ENCODE measurements at places on chromosomes 13 and 19. TPM values are rescaled to one million over a fixed set of nuclear protein-coding genes. Genes with fewer than 3 reads are reported as not detected.

F10 gene
- 48.0 TPM for total RNA-seq

PPP1R37 gene
- 50.1 TPM for total RNA-seq

ZNF253 gene
- 20.0 TPM for total RNA-seq

ZNF69 gene
- total RNA-seq, result 14.4 TPM

CD209 gene
- 0.97 TPM for total RNA-seq

COG3 gene
- 37.7 TPM for total RNA-seq

ATP4A gene
- 1.9 TPM for total RNA-seq

CEACAM1 gene
- 35.8 TPM for total RNA-seq

RXFP2 gene
- not detected for total RNA-seq

C1QTNF9B gene
- total RNA-seq, result not detected

- no peak for DNase-seq
Observed at GRCh38 chr13:44212633-44213396, 160.8 kb upstream of the SERP2 start.

- no peak for DNase-seq
Observed at GRCh38 chr13:110442930-110443621, 118.4 kb downstream of the RAB20 start.

GRCh38 chr13:78198821-78199220, 280.2 kb upstream of the EDNRB start:
- DNase-seq, result no peak

DNA sequence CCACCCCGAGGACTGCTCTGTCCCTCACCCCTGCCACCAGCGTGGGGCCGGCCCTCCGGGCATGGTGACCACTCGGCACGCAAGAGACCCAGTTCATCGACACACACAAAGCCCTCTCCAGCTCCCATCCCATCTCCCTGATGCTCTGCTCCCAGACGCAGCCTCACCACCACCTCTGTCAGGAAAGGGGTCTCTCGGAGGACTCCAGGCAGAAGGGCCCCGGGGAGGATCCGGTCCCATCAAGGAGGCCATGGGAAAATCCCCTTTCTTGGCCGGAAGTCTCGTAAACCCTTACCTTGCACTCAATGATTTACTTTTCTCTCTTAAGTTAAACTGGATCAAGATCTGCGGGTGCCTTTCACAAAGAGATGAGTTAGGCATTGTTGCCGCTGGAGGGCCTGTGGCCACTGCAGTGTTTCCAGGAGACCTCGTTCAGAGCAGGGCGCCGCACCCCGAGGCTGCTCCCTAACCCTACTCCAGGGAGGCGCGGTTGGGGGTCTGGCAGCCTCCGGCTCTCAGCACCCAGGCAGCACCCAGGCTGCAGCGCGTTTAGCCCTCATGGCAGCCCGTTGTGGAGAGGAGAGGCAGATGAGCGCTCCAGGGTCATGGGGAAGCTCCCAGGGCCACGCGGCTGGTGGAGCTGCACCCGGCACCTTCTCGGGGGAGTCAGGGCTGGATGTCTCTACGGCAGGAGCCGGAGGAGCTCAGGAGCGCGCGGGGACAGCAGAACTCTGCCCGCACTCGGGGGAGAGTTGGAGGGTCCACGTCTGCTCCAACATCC, 31.0 kb downstream of the C2CD4C start:
- DNase-seq, result peak; percentile 28

DNA sequence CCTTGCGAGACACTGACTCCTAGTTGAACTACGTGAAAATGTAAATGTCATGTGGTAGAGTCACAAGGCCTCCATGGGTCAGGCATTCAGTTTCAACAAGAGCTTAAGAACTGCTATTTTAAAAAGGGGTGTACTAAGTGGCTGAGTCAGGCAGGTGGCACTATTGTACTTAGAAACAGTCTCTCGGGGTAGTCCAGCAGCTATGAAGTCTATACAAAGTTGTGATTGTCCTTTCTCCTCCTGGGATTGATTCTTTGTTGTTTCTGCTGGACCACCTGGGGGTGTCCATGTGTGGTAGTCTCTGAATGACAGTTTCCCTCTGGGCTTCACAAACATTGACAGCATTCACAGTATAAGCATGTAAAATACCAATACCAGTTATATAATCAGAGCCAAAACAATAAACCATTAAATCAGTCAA, 33.0 kb downstream of the UGGT2 start:
- DNase-seq, result peak; percentile 39

- no peak for DNase-seq
Observed at GRCh38 chr19:44687888-44688287, 11.1 kb upstream of the CEACAM16 start.

DNA sequence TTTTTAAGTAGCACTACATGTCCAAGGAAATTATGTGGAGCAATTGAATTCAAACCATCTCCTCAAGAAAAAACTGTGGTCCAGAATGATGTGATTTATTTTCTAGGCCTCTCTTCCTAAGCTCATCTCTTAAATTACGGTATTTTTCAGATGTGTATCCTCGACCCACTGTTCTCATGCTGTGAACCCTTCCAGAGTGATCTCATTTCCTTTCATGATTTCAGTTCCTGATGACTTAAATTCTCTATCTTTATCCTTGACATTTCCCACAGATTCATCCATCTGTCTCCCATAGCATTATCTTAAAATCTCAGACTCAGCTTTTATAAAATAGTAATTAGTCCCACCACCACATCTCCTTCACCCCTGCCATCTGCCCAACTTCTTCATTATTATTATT, 117.6 kb upstream of the SPRY2 start:
- no peak for DNase-seq

- no peak for DNase-seq
Observed at GRCh38 chr13:29676535-29676934, 81.0 kb upstream of the SLC7A1 start.

GRCh38 chr13:89748716-89749115, 1598.8 kb upstream of the MIR17HG start:
- no peak for DNase-seq

DNA sequence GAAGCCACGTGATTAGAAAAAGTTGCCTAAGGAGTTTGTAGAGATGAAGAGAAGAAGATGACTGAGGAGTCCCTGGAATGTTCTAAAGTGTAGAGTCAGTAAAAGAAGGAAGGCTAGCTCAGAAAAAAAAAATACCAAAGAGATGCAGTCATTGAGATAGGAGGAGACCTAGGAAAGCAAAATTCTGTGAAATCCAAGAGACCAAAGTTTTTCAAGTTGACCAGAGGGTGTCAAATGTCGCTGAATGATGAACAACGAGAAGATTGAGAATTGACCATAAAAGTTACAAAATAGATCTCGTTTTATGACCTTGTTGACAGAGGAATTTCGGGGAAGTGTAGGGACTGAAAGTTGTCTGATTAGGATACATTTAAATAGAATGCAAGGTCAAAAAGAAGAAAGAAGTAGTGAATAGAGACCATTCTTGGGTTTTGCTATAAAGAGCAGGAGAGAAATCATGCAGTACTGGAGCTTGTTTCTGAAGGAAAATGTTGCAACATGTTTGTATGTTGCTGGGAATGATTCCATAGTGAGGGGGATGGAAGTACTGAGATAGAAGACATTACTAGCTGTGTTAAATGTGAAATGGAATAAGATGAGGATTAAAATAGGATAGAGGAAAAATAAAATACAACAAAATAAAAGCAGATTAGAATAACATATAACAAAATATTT, 30.2 kb upstream of the HTR2A start:
- no peak for DNase-seq

GRCh38 chr19:1861599-1862031, 1.8 kb downstream of the KLF16 start:
- no peak for DNase-seq

DNA sequence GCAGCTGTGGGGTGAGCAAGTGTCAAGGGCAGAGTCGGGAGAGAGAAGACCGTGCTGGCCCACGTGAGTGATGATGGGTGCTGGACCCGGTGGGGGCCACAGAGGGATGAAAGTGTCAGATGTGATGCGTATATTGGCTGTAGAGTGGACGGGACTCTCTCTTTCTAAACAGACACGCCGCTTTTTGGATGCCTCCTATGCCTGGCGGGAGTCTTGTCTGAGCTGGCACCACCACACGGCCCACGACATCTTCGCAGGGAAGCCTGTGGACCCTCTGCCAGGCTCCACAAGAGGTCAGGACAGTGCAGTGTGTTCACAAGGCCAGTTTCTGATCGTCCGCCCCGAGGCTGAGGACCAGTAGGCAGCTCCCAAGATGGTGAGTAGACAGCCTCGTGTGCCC, 12.9 kb upstream of the MRI1 start:
- no peak for DNase-seq

GRCh38 chr19:30289336-30289735, 82.8 kb upstream of the ZNF536 start:
- DNase-seq, result no peak

- no peak for DNase-seq
Observed at GRCh38 chr13:21567714-21568113, 36.3 kb downstream of the MICU2 start.

DNA sequence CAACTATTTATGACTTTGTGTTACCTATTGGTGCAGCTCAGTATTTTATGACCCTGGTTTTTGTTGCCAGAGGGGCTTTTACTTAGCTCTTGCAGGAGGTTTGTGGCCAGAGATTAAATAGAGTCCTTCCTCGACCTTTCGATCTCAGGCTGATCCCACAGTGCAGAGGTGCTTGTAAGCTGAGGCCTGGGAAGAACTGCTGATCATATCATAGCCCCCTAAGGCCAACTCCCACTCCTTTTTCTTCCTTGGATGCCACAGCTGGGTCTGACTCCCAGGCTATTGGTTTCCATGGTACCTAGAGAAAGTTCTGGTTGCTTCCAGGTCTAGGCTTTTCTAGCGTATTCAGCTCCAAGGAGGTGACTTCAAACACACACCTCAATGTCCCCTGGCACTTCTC, 324.9 kb downstream of the FOXO1 start:
- DNase-seq, result no peak

- DNase-seq, result no peak
Observed at GRCh38 chr13:27971236-27971645, 2.1 kb upstream of the CDX2 start.

GRCh38 chr13:49370371-49370770, 73.5 kb downstream of the CAB39L start:
- DNase-seq, result no peak

DNA sequence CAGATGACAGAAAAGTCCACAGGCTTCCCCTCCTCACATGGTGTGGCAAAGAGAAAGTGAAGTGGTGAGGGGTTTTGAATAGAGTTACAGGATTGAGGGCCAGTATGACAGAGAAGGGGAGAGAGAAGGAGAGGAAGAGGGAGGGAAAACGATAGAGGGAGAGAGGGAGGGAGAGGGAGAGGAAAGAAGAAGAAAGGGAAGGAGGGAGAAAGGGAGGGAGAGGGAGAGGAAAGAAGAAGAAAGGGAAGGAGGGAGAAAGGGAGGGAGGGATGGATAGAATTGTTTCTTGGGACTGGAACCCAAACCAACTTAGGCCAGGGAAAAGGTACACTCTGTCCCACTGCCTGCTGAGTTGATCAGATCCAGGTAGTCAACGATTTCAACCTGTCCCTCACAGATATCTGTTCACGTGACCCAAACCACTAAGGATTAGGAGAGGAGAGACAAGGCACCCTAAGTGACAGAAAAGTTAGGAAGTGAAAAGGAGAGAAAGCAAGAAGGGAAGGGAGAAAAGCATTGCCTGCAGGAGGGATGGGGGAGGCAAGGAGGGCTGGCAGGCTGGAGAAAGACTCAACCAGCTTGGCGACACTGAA, 8.1 kb upstream of the IGFL3 start:
- no peak for DNase-seq

- peak; percentile 14 for DNase-seq
Observed at GRCh38 chr13:41075034-41075433, 13.7 kb downstream of the WBP4 start.

GRCh38 chr19:33329736-33330135, 27.4 kb upstream of the CEBPA start:
- DNase-seq, result no peak

- no peak for DNase-seq
Observed at GRCh38 chr13:44303681-44304432, 69.8 kb upstream of the SERP2 start.

GRCh38 chr13:48592688-48593049, 59.8 kb upstream of the RCBTB2 start:
- DNase-seq, result no peak

DNA sequence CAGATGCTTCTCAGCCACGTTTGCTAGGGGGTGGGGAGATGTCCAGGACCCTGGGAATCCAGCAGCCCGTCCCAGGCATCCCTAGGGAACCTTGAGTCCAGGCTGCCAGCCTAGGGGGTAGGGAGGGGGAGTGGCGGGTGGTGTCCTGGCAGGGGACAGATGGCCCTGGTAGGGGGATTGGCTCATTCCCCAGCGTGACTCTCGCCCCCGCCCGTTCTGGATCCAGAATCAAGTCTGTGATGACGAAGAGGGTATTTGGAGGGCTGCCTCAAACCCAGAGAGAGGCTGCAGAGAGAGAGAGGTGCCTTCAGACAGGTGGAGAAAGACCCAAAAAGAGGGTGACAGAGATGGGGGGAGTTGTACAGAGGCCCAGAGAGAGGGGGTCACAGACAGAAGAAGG, 4.1 kb downstream of the SLC17A7 start:
- DNase-seq, result no peak
